ENCODE measurements at places on chromosomes 1 and 21. TPM values are rescaled to one million over a fixed set of nuclear protein-coding genes. Genes with fewer than 3 reads are reported as not detected.

DNA sequence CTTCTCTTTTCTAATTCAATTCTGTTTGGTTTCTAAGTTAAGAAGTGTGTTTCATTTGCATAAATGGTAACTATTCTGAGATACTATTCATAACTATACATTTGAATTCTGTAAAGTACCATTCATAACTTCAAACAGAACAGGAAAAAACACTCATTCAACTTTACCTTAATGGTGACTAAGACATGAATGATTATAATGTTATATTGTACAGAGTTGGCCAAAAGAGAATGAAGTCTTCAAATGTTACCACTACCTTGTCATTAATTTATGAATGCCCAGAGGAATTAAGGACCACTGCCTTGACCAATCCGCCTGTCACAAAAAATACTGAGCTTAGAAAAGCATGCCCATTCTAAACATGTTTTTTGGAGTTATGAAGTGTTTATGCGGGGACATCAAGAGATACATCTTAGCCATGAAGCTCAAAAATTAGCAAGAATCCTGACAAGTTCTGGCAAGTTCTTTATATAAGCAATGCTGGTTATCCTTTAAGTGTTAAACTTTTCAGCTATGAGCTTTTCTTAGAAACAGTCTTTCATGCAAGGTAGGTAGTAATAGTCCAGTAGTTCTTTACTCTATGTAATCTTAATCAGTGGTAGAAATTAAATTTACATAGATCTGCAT, 7.9 kb downstream of the WASF2 start:
- DNase-seq, result no peak

DNA sequence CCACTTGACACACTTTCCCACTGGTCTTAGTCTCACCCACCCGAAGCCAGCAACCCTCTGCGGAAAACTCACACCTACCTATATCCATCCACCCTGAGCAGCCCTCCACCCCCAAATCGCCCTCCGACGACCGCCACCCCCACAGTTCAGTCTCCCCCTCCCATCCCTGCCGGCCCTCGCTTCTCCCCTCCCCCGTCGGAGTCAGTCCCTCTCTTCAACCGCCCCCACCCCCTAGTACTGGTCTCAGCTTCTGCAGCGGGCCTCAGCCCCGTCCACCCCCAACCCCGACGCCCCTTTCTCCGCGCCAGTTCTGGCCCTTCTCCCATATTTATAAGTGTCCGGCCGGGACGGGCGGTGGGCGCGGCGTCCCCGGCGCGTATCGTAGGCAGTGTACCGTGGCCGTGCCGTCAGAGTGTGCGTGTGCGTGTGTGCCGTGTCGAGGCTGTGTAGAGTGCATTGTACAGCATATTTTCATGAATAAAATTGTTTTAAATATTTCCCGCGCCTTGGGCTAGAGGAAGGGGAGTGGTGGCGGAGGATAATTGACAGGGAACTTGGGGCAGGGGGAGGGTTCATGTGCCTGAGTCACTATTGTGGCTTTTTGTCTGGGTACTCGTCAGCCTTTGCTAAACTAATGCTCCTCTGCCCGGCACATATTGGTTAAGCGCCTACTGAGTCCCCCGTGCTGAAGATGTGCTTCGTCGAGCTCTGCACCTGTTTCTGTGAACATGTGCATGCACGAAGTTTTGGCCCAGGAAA, 22.0 kb downstream of the FOXO6 start:
- no peak for DNase-seq

GRCh38 chr1:208557723-208558094, 313.5 kb upstream of the PLXNA2 start:
- no peak for DNase-seq

- no peak for DNase-seq
Measured at GRCh38 chr1:241551759-241552638, 19.8 kb downstream of the KMO start.

- DNase-seq, result no peak
Measured at GRCh38 chr1:96978444-96978843, 256.9 kb downstream of the PTBP2 start.

DNA sequence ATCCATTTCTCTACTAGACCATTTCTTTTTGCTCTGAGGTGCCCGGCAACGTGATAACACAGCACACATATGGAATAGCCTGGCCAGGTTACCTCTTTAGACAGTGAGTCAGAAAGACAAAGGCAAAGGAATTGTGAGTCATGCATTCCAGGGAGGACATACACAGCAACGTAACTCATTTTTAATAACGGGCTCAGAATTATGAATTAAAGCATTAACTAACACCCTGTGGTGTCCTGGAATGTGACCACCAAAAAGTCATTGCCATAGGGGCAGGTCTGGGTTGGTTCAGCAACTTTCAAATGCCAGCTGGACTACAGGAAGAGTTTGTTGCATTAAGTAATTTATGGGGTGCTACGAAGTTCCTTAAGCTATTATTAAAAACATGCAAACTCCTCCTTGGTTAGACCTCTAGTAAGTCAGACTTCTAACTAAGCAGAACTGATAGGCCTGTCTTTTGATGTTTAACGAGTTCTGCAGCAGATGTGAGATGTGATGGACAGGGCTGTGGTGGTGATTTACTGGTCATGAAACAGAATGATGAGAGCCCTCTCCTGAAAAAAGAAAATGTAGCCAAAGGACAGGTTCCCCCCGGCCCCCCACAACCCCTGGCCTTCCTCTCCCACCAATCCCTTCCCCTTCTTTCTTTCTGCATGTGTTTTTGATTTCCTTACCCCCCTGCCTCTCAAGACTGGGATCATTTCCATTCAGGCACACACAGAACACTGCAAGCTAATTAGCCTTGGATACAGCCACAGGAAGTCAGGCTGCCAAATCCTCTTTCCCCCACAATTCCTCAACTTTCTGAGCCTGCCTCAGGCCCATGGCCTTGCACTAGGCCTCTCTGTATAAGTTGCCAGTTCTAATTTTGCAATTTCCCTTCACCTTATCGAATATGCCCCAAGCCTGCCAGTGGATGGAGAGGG, 88.9 kb upstream of the HAO2 start:
- no peak for DNase-seq

DNA sequence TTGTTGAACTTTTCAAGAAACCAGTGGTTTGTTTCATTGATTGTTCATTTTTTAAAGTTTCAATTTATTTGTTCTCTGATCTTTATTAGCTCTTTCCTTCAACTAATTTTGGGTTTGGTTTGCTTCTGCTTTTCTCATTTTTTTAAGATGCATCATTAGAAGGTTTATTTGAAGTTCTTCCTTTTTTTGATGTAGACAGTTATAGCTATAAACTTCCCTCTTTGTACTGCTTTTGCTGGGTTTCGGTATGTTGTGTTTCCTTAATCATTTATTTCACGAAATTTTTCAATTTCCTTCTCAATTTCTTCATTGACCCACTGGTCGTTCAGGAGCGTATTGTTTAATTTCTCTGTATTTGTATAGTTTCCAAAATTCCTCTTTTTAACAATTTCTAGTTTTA, 133.3 kb upstream of the GPR52 start:
- DNase-seq, result no peak

GRCh38 chr1:58447886-58448285, 98.6 kb downstream of the OMA1 start:
- no peak for DNase-seq

GRCh38 chr1:4594286-4594991, 60.0 kb upstream of the AJAP1 start:
- no peak for DNase-seq

PUSL1 gene
- 29.0 TPM for total RNA-seq

CR1 gene
- 3.1 TPM for total RNA-seq

KRTAP12-2 gene
- total RNA-seq, result not detected

AADACL3 gene
- not detected for total RNA-seq

FH gene
- 54.0 TPM for total RNA-seq

TNFAIP8L2 gene
- total RNA-seq, result 0.34 TPM

Data from ureter (tissue), 1 donor.